Stimulated activated CD4-positive, alpha-beta T cell treated with anti-CD3 and anti-CD28 coated beads, Interleukin-1b, Interleukin-23, amount 100 ng/mL, for 1 hour (primary cell): ENCODE measurements at places on chromosomes 3 and 15.

DNA sequence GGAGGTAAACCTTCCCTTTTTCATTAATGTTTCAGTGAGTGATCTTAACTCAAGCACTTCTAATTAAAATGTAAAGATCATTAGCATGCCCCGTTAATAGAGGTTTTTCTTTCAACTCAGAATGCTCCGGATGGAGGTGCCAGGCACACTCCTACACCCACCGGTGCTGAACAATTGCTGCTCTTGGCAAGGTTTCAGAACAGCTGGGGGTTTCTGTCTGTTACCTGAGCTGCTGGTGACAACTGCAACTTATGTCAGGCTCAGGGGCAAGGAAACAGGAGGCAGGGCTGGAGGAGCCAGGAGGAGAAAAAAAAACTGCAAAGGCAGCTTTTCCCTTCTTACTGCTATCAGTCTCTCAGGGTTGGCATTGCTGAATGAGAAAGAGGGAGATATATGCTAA lies 250.1 kb downstream of the DIPK2A start:
- no peak for DNase-seq

DNA sequence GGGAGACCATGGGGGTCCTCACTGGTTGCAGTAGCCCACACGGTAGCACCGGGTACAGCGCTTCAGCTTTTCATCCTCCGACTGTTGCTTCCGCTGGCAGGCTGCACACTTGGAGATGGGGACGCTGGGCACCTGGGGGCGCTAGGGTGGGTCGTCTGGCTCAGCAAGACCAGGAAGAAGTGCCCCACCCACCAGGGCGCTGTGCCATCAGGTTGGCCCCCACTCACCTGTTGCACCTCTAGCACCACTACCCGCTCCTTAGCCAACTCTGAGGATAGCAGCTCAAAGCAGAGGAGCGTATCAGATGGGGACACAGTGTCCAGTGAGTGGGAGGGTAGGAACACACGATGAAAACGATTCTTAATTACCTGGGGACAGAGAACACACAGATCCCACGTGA lies 7.7 kb upstream of the QARS1 start:
- DNase-seq = no peak

- DNase-seq = no peak
These were observed 14.5 kb upstream of the B4GALT4 start for GRCh38 chr3:119255214-119255613.

- no peak for DNase-seq
These were observed 933.5 kb downstream of the SI start for GRCh38 chr3:164144824-164145223.

DNA sequence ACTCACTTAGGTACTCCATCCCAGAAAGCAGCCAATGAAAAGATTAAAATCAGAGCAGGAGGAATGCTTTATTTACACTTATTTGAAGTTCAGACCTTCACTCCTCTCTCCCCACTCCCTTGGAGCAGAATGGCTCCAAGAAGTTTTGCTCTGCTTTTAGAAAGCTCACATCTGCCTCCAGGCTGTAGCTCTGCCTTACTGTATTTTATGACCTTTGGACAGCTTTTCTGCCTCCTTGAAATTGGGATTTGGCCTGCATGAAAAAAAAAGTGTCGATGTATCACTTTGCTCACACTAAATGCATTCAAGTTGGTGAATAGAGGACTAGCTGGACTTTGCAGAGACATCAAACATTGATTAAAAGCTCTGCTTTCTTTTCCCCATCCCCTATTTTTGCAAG lies 95.3 kb downstream of the SLC9A9 start:
- DNase-seq = no peak

GRCh38 chr15:67240235-67241131 lies 14.0 kb downstream of the AAGAB start:
- no peak for DNase-seq

DNA sequence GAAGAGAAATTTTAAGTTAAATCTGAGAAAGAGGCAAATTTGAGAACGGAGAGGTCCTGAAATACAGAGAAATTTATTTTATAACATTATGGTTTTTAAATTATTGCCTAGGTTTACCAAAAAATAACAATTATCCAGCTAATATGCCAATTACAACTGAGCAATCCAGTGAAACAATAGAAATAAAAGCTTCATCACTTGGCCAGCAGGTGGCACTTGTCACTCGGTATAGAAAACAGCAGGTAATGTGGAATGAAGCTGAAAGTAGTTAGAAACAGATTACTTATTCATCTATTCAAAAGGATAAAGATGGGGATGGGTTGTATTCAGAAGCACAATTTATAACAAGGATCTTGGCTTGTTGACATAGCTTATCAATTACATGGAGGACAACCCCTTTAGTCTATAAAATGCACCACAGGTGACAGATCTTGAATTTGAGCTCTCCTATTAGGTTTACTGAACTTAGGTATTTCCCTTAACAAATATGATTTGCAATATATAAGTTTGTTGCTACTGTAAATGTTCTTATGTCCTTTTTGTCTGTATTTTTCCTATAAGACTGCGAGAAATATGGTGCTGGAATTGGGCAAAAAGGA lies 70.1 kb upstream of the GUCA1C start:
- DNase-seq = no peak

DNA sequence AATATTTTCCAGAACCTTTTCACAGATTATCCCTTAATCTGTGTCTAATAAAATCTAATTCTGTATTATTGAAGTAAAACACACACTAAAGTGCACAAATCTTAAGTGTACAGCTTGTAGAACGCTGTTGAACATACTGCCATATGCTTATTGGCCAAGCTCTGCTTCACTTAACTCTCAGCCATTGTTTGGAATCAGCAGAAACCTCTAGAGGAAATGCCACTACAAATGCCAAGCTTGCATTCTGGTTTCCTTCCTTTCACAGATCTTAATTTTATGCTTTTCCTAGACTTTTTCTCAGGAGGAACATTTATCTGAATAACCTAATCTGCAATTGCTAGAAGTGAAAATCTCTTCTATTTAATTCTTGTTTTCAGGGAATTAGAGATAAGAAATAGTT lies 10.1 kb downstream of the MNS1 start:
- DNase-seq = no peak

GRCh38 chr3:127157171-127157828 lies 35.6 kb upstream of the PRR23E start:
- no peak for DNase-seq

DNA sequence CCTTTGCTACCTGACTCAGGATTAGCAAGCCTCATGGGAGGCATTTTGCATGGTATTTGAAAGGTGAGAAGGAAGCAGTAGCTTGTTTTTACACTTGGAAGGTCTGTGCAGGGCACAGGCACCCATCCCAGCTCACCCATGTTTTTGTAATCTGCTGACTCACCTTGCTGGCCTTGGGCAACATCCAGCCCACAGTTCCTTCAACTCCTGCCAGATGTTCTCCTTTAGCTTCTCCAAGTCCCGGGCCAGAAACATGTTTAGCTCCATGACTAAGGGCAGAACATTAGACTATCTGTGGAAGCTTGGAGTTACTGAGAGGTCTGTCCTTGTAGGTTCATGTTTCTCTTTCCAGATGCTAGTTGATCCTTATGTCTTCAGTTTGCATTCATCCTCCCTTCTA lies 12.4 kb upstream of the ZNF770 start:
- no peak for DNase-seq

- DNase-seq = no peak
These were observed 247.0 kb upstream of the THBS1 start for GRCh38 chr15:39333896-39334295.

DNA sequence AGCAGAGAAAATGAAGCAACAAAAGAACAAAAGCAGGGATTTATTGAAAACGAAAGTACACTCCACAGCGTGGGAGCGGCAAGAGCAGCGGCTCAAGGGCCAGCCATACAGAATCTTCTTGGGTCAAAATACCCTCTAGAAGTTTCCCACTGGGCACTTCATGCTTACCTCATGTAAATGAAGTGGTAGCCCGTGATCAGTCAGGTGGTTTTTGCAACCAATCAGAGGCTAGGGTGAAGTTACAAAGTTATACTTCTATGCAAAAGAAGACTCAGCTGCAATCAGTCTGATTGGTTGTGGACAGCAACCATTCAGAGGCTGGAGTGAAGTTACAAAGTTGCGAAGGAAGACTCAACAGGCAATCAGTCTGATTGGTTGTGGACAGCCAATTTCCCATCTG lies 37.8 kb upstream of the TRH start:
- DNase-seq = no peak

GRCh38 chr3:113626503-113627371 lies 69.7 kb downstream of the USF3 start:
- DNase-seq = no peak

GRCh38 chr3:101603184-101603583 lies 29.2 kb downstream of the PCNP start:
- no peak for DNase-seq

- DNase-seq = no peak
These were observed 47.8 kb upstream of the LRRC3B start for GRCh38 chr3:26574766-26575165.

- DNase-seq = no peak
These were observed 3.7 kb downstream of the BOC start for GRCh38 chr3:113214917-113215595.

GRCh38 chr3:23198801-23199200 lies 4.3 kb upstream of the UBE2E2 start:
- DNase-seq = no peak

DNA sequence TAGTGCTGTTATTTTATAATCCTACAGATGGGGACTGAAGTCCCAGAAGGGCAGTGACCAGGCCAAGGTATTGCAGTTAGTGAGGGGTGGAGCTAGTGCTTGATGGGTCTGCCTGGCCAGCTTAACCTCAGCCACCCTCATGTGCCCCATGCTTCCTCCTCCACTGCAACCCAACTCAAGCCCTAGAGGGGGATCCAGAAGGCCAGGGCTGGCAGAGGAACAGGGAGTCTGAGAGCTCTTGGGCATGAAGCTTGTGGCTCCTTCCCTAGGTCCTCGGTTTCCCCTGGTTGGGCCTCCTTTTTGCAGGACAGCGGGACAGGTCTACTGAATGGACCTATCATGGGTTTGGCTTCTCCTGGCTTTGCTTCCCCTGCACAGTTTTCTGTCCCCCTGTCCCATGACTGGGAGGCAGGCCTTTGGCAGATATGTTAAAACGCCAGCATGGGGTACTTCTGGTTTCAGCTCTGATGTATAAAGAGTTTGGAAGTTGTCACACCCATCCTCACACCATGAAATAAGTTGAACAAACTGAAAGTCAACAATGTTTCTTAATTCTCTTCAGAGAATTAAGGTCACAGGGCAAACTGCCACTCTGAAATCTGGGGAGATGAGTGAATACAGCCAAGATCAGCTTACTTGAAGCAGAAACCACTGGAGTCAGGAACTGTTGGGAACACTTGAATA lies 103.3 kb downstream of the SMAD6 start:
- no peak for DNase-seq

DNA sequence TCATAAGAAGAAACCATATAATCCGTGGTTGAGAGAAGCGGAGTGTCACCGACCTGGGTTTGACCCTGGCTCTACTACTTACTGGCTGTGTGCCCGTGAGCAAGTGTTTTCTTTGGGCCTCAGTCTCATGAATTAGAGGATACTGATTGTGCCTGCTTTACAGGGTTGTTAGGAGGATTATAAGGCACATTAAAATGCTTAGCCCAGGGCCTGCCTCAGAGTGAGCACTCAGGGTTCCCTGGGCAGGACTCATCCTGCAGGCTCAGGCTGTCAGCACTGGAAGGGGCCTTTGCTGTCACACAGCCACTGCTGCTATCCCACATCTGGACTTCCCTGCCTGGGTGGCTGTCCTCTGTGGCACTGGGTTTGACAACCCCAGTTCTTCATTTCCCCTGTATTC lies 4.7 kb downstream of the PLA2G4F start:
- no peak for DNase-seq

GRCh38 chr3:87199628-87200027 lies 27.5 kb upstream of the CHMP2B start:
- DNase-seq = no peak

DNA sequence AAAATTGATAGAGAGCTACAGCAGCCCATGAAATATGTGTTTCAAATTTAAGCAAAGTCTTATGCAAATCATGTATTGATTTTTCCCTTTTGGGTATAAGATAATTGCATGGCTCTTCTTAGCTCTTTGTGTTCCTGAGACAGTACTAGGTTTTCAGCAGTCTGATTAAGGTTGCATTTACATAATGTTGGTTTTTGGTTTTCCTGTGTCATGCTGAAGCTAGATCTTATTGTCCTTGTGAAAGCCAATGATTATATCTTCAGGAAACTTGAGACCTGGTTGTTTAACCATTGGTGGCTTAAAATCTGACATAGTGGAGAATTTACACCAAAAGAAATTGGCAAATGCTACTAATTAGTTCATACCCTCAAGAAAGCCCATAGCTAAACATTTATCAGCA lies 392.6 kb downstream of the ZPLD1 start:
- no peak for DNase-seq

DNA sequence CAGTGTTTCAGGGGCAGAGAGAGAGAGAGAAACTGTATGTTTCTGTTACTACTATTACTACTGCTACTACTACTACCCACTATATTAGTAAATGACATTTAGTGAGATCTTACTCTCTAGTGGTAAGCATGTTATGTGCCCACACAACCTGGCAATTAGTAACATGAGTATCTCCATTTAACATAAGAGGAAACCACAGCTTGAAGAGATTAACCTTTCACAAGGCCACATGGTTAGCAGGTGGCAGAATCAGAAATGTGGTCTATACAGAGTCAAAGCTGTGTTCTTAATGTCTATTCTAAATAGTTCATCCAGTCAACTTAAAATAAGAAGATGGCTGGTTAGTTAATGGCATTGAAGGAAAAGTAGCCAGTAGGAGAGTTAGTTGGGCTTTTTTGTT lies 961.6 kb downstream of the MCTP2 start:
- no peak for DNase-seq

GRCh38 chr3:194814878-194815357 lies 129.2 kb downstream of the FAM43A start:
- no peak for DNase-seq

GRCh38 chr15:52368402-52368801 lies 72.8 kb upstream of the MYO5C start:
- no peak for DNase-seq

GRCh38 chr3:177647876-177648275 lies 450.6 kb upstream of the TBL1XR1 start:
- no peak for DNase-seq

GRCh38 chr3:19816631-19817030 lies 117.4 kb downstream of the EFHB start:
- DNase-seq = no peak

DNA sequence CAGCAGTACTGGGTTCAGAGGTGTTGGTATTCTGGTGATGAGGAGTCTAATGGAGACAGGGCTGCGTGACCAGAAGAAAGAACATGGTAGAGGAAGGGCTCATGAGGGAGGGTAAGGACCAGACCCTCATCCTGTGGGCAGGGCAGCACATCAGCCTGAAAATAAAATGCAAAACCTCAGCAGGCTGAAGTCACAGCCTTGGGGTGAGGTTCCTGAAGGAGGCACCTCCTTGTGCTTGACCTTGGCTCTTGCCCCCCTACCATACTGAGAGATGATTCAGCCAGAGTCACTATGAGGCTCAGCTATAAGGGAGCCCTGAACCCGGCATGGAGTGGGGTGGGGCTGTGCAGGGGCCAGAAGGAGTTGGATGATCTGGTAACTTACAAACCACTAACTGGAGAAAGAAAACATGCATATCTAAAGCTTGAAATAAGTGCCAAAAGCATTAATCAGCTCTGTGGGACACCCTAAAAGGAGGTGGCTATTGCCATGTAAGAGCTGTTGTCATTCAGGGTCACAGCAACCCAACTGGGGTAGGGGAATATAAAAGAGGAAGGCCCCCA lies 60.2 kb downstream of the CORO2B start:
- DNase-seq = no peak

GRCh38 chr3:72810063-72810462 lies 38.2 kb downstream of the SHQ1 start:
- DNase-seq = no peak

- no peak for DNase-seq
These were observed 68.2 kb upstream of the GSK3B start for GRCh38 chr3:120162400-120162799.
